ENCODE measurements at places on chromosomes 2 and 18.

- DNase-seq = no peak
These were observed 518.0 kb downstream of the ZNF516 start for GRCh38 chr18:75977081-75977480.

- no peak for DNase-seq
These were observed 59.1 kb upstream of the MCFD2 start for GRCh38 chr2:46974659-46975058.

GRCh38 chr2:114754907-114755563 lies 312.6 kb downstream of the DPP10 start:
- DNase-seq = no peak

DNA sequence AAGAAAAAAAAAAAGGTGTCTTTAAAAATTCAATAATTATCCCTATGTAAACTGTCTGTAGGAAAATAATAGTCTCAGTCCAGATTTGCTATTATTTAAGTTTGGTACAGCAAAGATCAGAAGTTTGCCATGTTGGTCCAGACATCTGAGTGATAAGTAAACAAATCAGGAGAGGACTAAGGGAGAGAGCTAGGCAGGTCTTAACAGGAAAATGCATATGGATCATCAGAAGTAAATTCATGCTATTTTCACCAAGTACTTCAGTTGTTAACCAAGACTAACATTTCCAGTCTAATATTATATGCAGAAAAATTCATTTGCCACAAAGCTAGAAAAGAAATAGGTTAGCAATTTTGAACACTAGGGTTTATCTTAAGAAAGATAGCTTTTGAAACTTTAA lies 95.0 kb upstream of the STK17B start:
- DNase-seq = no peak

GRCh38 chr18:59264651-59265245 lies 8.5 kb downstream of the RAX start:
- DNase-seq = no peak

DNA sequence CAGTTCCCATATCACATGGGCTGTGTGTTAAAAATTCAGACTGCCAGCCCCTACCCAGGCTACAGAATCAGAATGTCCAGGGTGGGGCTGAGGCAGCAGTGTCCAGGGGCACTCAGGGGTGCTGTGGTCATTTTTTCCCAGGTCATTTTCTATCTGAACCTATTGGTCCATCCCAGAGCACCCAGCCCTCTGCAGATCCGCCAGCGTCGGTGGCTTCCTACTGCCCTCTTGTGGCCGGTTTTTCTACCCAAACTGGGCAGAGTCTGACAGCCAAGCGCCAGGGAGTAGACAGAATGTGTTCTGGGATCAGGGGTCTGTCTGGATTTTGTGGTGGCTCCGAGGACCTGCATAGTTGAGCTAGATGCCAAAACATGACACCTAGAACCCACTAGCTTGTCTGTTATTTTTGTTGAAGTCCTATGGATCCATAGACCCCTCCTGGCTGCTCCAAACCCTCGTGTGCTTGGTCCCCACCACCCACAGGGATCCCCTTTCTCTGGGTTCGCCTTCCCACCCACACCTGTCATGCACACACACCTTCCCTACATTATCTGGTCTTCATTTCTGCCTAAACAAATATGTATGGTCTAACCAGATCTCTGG lies 34.1 kb upstream of the RMDN2 start:
- DNase-seq = peak; percentile 57

DNA sequence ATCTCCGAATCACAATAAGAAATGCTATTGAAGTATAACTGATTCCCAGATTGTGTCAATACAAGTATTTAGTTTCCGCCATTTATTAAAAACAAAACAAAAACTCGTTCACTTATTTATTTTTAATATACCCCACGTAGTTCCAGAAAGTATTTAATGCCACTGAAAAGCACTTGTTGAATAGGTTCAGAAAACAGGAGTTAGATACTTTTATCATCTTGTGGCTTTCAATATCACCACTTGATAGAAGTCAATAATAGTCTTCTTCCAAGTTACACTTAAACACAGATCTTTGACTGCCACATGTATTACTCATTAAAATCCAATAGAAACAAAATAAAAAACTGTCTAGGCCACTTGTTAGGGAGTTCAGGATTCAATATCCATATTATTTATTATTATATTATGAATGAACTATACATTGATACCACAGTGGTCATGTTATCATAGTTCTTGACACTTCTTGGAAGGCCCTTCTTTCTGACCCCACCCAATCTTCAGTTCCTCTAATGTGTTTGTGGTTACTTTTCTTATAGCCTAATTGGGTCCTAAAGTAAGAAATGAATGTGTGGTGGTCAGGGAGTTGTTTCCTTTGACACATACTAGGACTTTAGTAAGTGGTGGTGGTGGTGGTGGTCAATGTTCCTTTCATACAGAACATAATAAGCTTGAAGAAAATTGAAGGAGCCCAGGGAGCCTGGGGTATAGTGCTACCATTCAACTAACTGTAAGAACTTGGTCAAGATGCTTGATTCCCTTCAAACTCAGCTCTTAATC lies 221.3 kb upstream of the ITGA4 start:
- no peak for DNase-seq

DNA sequence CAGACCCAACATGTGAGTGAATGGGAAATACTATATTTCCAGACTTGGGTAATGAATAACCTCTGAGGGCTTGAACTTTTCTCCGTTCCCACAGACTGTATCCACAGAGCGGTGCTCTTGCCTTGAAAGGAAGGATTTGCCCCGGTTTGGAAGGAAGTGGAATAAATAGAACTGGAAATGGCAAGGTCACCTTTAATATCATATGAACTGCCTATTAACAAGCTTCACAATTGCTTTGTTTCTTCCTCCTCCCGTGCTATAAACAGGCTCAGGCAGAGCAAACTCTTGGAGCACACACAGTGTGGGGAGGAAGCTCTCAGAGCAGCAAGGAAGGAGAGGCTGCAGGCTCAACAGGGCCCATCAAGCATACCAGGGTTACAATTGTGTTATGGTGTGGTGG lies 28.5 kb upstream of the DARS1 start:
- DNase-seq = no peak

GRCh38 chr2:69743847-69744264 lies 1.9 kb downstream of the ANXA4 start:
- no peak for DNase-seq

DNA sequence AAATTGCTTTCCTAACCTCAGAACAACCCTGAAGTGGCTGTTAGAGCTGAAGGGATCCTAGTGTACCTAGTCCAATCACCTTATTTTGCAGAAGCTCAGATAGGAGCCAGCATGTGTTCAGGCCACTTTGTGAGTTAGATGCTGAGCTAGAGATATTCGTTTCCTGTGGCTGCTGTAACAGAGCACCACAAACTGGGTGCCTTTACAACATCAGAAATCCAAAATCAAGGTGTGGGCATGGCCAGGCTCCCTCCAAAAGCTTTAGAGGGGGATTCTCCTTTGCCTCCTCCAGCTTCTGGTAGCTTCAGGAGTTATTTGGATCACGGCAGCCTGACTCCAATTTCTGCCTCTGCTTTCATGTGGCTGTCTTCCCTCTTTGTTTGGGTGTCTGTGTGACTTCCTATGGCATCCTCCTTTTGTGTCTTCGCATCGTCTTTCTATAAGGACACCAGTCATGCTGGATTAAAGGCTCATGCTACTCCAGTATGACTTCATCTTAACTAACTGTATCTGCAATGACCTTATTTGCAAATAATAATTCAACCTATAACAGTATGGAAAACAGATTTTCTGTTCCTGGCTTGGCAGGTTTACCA lies 86.3 kb upstream of the TGFA start:
- no peak for DNase-seq

GRCh38 chr2:86226070-86226469 lies 26.8 kb downstream of the MRPL35 start:
- DNase-seq = no peak
